ENCODE measurements at places on chromosomes 7 and 10. TPM values are rescaled to one million over a fixed set of nuclear protein-coding genes. Genes with fewer than 3 reads are reported as not detected.
A peak's percentile ranks its signal among the peaks of the same experiment; 100 is the strongest.

DNA sequence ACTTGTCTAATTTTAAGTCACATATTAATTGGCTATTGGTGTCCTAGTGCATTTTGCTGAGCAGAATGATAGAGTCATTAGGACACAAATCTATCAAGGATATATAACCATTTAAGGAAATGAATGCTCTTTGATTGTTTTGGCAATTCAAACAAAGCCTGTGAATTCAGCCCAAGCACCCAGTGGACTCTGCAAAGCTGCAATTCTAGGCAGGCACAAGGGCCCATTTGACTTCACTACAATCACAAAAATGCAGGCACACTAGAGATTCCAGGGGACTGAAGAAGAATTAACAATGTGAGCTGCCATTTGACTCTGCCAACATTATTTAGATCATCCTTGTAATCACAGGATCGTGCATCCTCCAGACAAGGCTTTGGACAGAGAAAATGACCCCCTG is 544.2 kb upstream of the PHF14 start:
- no peak for DNase-seq

- DNase-seq: no peak
Measured at GRCh38 chr10:131019696-131020095, 291.8 kb downstream of the TCERG1L start.

GRCh38 chr7:23003505-23004246 is 10.3 kb downstream of the HYCC1 start:
- DNase-seq: no peak

The SPAM1 gene
- total RNA-seq: not detected

The IKZF1 gene
- not detected for total RNA-seq

- no peak for DNase-seq
Measured at GRCh38 chr7:2520761-2521290, 1.3 kb downstream of the LFNG start.

The SRGN gene
- total RNA-seq: 288 TPM

- no peak for DNase-seq
Measured at GRCh38 chr10:43203448-43204041, 63.3 kb downstream of the RASGEF1A start.

DNA sequence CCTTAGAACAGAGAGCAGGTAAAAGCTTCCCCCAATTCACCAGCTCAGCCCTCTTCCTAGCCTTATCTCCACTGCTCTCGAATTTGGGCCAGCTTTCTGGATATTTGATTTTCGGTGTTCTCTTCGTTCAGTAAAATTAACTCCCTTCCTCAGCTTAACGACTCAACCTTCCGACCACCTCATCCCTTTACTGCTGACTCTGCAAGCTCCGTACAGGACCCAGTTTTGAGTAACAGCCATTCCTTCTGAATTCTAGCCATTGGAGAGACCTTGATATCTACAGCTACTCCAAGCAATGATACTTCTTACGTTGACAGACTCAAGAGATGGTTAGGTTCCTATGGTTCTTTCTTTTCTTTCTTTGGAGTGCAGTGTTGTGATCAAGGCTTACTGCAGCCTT is 65.8 kb downstream of the ATE1 start:
- no peak for DNase-seq

DNA sequence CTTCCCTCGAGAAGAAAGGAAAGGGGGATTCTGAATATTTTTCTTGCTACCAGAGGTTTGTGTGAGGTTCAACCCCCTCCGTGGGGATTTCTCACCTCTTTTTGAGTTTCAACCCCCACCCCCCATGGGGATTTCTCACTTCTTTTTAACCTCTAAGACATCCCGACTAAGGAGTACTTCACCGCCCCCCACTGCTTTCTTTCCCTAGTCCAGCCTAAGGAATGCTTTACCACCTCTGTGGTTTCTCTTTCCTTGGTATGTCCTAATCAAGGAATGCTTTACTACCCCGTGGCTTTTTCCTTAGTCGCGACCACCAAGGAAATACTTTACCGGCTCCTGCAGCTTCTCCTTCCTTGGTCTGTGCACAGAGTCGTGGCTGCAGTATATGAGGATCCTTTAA is 149.4 kb downstream of the LYZL1 start:
- DNase-seq: no peak

DNA sequence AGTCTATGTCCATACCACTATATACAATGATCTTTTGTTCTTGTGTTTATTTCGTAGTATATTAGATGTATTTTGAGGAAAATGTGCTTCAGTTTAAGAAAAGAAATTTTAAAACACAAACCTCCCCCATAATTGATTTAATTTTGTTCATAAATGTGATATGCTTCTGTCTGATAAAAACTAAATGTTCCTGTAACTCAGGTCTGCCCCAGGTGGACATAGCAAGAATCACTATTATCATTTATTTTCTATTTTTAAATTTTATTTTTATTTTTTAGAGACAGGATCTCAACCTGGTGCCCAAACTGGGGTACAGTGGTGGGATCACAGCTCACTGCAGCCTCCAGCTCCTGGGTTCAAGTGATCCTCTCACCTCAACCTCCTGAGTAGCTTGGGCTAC is 43.2 kb downstream of the BEND7 start:
- DNase-seq: no peak

The TAS2R4 gene
- total RNA-seq: not detected

DNA sequence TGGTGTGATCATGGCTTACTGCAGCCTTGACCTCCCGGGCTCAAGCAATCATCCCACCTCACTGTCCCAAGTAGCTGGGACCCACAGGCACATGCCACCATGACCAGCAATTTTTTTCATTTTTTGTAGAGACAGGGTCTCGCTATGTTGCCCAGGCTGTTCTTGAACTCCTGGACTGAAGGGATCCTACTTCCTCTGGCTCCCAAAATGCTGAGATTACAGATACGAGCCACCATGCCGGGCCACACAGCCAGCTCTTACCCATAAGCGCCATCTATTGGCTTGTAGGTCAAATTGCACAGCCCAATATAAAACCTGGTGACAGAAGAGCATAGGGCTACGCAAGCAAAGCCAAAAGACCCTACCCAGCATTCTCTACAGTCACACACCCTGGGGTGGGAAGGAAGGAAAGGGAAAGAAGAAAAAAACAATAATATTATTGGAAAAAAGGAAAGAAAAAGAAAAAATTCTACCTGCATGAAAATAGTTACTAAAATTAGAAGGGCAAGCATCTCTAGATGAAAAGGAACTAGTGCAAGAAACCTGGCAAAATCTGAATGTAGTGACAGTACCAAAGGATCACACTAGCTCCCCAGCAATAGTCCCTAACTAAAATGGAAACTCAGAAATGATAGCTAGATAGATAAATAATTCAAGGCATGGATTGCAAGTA is 29.4 kb upstream of the AMPH start:
- peak; percentile 24 for DNase-seq

GRCh38 chr7:91039033-91039432 is 225.2 kb upstream of the FZD1 start:
- DNase-seq: no peak

- DNase-seq: peak; percentile 78
Measured at GRCh38 chr10:117653170-117653515, 110.6 kb downstream of the EMX2 start.

The C7orf57 gene
- 0.26 TPM for total RNA-seq

The FAM24B gene
- total RNA-seq: 2.5 TPM

- no peak for DNase-seq
Measured at GRCh38 chr7:86844608-86845007, 200.9 kb downstream of the GRM3 start.

The RBP4 gene
- total RNA-seq: not detected

DNA sequence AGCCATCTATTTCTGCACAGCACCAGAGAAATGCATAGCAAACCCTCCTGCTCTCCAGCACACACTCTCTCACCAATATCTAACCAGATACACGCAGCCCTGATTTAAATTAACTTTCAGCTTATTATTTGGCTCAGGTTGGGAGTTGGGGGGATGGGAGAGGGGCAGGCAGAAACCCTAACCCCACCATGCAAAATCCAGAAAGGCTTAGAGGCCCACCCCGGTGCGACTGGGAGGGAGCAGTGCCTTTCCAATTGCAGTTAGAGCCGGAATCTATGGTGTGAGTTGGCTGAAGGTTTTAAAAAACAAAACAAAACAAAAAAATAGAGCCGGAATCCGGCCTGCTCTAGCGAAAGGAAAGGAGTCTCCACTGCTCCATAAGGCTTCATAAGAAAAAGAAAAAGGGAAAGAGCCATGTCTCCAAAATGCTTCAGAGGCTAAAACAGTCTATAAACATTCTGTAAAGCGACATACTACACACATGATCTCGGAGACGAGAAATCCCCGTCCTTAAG is 2.9 kb downstream of the IGF2BP3 start:
- peak; percentile 71 for DNase-seq

- peak; percentile 58 for DNase-seq
Measured at GRCh38 chr10:30510184-30510931, 76.4 kb downstream of the MAP3K8 start.

DNA sequence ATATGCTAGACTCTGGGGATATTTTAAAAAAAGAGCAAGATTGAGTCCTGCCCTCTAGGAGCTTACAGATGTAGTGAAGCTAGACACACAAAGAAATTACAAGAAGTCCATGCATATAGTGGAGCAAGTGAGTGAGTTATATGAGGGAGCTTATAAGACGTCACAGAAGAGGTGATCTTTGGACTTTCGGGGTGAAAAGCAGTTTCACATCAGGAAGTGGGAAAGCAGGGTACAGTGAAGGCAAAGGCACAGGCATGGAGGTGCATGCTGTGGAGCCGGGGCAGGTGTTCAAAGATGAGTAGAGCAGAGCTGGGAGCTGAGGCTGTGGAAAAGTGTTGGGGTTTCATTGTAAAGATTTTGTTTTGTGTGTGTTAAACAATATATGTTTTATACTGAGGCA is 38.5 kb upstream of the EXOC6 start:
- DNase-seq: no peak

The PTF1A gene
- total RNA-seq: not detected

- no peak for DNase-seq
Measured at GRCh38 chr10:62096256-62096933, 172.2 kb downstream of the RTKN2 start.

GRCh38 chr10:59227136-59227673 is 50.8 kb downstream of the PHYHIPL start:
- DNase-seq: no peak

- DNase-seq: peak; percentile 23
Measured at GRCh38 chr7:85749696-85750453, 563.0 kb upstream of the SEMA3D start.

The UCN3 gene
- total RNA-seq: not detected

The WEE2 gene
- not detected for total RNA-seq

The PRSS1 gene
- not detected for total RNA-seq

DNA sequence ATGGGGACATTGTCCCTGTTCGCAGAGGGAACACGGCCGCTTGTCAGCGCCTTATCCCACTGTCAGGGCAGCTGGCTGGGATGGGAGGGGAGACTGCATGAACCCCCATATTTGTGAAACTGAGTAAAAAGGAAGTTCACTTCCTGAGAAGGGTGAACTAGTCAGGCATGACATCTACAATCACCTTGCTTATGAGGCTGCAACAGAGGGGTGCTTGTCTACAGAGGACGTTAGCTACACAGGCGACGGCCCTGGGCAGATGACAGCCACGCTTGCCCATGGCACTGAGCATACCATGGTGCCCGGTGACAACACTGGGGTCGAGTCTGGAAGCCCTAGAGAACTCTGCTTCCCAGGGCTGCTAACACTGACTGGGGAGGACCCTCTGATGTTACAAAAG is 46.0 kb upstream of the KDM7A start:
- no peak for DNase-seq

The AKR1C4 gene
- total RNA-seq: not detected

DNA sequence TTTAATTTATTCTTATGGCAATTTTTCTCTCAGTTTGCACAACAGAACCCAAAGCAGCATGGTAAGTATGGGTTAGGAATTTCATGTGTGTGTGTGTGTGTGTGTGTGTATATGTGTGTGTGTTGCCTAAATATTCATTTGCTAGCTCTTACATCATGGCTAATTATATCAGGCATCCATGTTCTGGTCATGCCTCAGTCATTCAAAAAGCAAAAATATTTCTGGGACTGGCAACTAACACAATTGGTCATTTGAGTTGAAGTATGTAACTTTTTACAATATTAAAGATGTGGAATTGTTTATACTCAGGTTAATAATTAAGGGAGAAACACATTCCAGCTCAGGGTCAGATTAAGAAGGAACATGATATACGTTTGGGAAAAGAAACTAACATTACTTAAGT is 67.6 kb upstream of the PHYHIPL start:
- DNase-seq: peak; percentile 62

DNA sequence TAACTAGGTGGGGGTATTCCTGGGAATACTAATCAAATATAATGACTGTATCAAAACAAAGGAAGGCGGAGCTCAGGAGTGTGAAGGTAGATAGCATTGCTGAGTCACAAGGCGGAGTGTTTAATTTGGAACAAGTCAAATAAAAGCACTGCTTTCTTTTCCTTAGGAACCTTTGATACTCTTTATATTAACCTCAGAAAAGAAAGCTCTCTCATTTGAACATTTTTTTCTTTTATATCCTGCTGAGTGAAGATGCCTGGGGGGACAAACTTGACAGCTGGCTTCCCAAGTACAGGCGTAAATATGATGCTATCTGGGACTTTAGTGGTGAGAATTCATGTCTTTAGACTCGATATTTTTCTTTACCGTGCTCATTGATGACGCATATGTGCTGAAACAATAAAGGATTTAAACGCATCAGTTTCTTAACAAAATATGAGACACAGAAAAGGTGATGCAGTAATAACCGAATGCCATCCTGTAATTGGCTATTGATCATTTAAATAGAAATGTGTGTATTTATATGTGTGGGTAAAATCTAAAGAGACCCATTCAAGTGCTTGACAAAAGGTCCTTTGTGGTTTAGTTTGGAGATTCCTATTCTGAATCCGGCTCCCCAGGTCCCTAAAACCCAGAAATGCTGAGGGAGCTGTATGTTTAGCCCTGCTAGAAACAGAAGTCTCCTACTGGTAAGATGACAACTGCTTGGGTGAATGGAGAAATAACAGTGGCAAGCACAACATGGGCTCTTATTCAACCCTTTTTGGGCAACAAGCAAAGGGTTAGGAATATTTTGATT is 102.7 kb downstream of the PRTFDC1 start:
- DNase-seq: peak; percentile 68

- DNase-seq: no peak
Measured at GRCh38 chr7:66297579-66297978, 92.4 kb downstream of the TPST1 start.

GRCh38 chr7:95686109-95686508 is 86.2 kb upstream of the DYNC1I1 start:
- DNase-seq: peak; percentile 40

DNA sequence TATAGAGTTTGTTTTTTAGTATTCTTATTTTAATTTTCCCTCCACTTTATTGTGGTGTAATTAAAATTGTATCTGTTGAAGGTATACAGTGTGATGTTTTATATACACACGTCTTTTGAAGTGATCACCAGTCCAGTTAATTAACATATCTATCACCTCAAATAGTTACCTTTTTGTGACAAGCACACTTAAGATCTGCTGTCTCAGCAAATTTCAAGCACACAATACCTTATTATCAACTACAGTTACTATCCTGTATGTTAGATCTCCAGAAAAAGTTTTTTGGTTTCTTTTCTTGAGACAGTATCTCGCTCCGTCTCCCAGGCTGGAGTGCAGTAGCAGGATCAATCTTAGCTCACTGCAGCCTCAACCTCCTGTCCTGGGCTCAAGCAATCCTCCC is 8.7 kb downstream of the WIPI2 start:
- DNase-seq: no peak
